ENCODE measurements at places on chromosomes 13 and 19.
A peak's percentile ranks its signal among the peaks of the same experiment; 100 is the strongest.

DNA sequence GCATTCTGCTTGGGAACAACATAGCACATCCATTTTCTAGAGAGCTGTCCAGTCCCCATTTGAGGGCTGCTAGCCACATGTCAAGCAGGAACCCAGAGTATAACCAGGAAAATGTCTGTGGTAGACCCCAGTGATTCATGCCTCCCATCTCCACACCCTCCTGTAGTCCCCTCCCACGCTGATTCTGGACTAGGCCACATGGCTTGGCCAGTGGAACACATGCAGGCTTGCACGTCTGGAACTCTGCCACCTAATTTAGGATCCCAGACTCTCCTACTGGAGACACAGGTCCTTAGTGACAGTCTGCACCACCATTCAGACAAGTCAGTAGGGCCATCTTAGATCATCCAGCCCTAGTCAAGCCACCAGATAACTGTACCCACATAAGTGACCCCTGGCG is 149.8 kb downstream of the ZIC5 start:
- DNase-seq = no peak

DNA sequence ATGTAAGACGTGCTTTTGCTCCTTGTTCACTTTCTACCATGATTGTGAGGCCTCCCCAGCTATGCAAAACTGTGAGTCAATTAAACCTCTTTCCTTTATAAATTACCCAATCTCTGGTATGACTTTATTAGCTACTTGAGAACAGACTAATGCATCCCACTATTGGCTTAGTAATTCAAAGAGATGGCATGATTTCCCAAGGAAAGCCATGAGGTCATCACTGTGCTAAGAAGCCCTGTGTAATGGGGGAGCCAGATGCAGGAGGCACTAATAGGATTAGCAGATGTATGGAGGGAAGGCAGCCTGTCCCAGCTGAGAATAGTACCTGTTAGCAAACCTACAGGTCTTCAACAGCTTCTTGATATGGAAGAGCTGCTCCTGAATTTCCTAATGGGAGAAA is 38.1 kb downstream of the RUBCNL start:
- no peak for DNase-seq

DNA sequence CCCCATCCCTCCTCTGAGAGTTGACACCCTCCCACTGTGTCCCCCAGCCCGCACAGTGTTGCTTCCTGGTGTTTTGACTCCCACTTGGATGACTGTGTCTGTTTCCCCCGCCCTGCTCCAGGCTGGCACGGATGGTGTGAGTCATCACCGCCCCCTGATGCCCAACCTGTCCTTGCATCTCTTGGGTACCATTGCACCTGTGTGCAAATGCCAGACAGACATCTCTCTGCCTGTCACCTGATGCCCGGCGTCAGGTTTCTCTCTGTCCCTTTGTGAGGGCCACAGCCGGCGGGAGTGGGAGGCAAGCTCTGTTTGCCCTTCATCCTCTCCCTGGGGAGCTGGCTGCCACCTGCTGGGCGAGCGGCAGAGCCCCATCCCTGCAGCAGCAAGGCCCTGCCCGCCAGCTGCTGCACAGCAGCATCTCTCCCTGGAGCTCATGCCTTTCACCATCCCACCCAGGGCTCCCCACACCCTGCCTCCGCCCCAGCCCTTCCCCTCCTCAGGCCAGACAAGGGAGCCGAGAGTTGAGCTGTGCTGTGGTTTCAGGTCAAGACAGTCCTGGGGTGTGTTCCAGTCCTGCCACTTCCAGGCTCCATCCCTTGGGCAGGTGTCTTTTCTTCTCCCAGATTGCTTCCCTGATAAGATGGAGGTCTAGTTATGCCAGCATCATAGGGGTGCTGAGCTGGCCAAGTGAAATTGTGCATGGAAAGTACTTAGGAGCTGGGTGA is 29.7 kb downstream of the NKPD1 start:
- peak; percentile 29 for DNase-seq

DNA sequence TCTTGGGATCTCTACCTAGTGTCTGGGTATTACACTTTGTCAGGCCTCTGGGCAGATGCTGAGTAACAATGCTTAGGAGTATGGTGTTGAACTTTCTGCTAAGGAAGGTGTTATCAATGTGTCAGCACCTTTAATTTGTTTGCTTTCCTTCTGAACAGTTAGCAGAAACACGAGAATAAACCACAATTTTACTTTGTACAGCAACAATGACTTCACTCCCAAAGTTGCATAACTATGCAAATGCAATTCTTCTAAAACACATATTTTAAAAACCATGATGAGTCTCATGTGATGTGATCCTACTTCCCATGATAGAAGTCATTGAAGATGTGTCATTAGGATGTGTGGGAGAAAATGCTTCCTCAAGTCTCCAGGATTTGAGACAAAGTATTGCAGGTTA is 155.0 kb downstream of the POSTN start:
- DNase-seq = no peak

DNA sequence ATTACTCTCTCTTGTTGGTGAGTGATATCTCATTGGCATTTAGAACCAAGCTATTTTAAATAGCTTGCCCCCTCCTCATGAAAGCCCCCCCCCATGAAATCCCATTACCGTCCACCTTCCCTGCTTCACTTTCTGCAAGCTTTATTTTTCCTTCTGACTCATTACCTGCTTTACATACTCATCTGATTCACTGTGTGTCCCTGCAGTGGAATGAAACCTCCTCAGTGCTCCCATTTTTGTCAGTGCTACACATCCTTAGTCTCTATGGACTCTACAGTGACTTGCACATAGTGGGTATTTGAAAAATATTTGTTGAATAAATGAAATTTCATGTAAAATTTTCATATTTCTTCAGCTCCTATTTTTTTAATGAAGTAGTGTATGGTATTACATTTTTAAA is 62.3 kb downstream of the DOCK9 start:
- no peak for DNase-seq

DNA sequence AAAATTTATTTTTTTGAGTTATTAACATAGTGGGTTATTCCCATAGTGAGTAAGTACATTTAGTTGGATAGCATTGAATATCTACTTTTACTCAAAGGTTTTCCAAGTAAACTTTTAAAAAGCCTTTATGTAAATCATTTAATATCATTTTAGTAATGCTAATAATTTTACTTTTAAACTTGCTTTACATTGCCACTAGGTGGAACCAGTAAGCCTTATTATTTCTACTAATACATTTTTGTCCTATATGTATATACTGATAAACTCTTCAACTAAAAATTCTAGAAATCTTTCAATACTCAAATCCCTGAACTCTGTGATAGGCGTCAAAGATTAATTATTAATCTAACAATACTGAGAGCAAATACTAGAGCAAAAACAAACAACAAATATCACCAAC is 1709.2 kb upstream of the PCDH20 start:
- DNase-seq = no peak

GRCh38 chr19:2010135-2010668 is 5.3 kb downstream of the BTBD2 start:
- no peak for DNase-seq

GRCh38 chr19:12995596-12996405 is 526 bp downstream of the NFIX start:
- DNase-seq = no peak

DNA sequence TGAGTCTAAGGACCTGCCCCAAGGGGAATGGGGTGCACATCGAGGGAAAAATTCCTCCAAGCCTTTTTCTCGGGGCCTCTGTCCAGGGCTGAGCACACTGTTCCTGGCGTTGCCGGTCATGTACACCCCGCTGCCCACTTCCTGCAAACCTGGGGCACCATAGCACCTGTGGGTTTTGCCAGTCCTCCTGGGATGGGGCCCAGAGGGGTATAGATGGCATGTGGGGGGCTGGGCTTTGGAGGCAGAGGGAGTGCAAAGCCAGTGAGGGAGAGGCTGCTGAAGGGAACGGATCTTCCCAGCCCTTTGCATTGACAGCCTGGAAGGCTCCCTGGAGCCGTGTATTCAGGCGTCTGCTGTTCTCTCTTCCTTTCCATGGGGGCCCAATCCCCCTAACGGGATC is 187.3 kb downstream of the ZNF536 start:
- DNase-seq = no peak

- no peak for DNase-seq
Measured at GRCh38 chr19:35592226-35592625, 6.3 kb downstream of the PMIS2 start.

- no peak for DNase-seq
Measured at GRCh38 chr19:2759362-2759761, 19.5 kb upstream of the SLC39A3 start.

DNA sequence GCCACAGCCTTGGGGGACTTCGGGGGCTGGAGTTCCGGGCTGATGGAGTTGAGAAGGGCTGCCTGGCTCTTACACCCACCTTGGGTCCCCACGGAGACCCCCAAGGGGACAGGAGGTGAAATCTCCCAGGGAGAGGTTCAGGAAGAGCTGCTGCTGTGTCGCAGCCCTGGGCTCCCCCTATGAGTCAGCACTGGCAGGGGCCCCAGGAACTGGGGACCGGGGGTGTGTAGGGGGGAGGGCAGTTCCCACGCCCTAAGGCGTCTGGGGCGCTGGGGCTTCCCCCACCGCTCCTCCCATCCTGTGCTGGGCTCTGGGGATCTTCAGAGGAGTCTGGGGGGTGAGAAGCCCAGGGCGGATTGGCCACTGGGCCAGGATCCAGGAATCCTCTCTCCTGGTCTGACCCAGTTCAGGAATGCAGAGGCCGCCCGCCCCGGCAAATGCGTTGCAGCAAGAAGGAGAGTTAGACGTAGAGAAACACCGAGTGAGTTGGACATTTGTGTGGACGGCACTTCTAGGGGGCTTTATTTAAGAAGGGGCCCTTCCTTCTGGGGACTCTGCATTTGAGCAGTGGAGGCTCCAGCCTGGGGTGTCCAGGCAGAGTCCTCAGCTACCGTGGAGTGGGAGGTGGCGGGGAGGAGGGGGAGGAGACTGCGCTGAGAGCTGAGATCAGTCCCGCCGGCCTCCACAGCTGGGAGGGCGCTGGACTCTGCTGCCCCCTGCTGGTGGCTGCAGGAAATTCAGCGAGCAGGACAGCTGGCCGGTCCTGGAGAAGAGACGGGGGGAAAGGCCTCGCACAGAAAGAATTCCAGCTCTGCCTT is 15.0 kb upstream of the NANOS3 start:
- DNase-seq = peak; percentile 90

- no peak for DNase-seq
Measured at GRCh38 chr13:30692113-30692512, 43.2 kb upstream of the ALOX5AP start.

GRCh38 chr19:40717880-40718773 is 1.2 kb downstream of the ITPKC start:
- no peak for DNase-seq

- no peak for DNase-seq
Measured at GRCh38 chr13:51971520-51972426, 39.5 kb downstream of the ATP7B start.

DNA sequence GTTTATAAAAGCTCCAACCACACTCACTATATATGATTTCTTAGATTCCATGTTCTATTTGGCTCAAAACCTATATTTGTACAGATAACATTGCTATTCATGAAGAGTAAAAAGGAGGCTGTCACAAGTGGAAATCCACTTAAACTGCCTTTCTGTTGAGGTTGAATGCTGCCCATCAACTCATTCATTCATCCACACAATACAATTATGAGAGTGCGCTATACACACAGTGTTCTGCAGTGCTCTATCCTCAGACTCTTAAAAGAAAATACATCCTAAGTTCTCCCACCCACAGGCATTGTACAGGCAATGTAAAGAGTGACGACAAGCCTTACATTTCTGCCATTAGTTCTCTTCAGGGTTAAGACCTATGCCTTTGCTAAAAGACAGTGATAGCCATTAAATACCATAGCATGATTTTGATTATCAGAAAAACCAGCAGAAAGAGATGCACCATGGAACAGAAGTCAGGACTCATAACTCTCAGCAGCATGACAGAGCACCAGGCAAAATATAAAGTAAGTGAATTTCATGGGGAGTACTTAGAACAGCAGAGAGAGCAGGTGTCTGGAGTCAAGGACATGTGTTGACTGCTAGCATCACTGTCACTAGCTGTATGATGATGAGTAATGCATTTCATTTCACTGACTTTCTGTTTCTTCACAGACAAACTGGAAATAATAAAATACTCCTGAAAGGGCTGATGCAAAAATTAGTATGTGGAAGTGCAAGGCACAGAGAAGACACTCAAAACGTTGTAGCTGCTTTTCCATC is 218.0 kb downstream of the RBM26 start:
- no peak for DNase-seq

- DNase-seq = no peak
Measured at GRCh38 chr13:20174656-20175405, 14.0 kb upstream of the GJA3 start.

GRCh38 chr13:112905619-112905989 is 63.4 kb upstream of the MCF2L start:
- DNase-seq = no peak

DNA sequence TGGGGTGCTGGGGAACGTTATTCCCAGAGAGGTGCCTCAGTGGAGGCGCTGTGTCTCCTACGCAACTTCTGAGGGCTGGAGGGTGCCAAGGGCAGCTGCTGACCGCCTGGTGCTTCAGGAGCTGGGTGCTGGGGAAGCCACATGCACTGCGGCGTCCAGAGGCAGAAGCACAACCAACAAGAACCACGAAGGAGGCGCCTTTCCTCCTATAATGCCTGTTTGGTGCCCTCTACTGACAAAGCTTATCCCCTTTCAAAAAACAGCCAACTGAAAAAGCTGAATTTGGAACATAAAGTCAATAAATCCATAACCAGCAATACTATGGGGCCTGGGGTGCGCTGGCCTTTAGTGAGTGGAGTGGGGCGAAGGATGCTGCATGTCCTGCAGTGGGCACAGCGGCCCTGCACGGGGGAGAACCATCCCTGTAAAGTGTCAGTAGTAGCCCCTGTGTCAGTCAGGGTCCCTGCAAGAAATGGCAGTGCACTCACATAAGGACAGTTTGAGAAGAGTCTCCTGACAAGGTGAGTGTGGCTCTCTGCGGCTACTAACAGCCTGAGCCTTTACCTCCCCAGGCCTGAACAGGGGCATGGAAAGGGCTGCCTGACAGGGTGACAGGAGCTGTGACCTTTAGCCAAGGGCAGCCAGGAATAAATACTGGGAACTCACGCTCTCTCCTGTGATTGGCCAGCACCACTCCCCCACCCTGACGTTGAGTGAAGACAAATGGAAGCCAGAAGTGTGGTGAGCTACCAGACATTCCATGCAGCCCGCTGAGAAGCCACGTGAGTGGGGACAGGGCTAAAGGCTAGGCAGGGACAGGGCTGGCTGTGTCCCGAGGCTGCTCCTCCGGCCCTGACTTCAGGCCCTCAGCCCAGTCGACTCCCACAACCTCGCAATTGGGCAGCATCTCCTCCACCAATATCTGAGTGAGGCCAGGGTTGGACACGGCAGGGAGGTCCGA is 4.5 kb upstream of the B3GNT8 start:
- no peak for DNase-seq

DNA sequence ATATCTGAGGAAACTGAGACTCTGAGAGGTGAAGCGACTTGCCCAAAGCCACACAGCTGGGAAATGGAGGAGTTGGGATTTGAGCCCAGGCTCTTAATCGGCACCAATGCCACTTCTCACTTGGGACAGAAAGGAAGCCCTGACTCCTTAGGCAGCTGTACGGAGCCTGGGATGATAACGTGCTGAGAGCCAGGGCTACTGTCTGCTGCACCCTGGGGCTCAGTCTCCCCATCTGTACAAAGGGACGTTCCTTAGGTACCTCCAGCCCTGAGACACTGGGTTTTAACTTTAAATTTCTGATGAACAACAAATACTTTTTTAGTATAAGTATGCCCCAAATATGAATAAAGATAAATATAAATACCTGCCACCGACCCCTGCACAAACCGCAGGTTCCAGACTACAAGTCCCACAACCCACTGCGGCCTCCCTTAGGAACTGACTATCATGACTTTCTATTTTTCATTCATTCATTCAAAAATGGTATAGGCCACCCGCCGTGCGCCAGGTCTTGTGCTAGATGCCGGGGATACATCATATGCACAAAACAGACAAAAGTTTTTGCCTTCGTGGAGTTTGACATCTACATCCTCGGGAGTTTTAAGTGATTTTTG is 776 bp upstream of the NCLN start:
- peak; percentile 82 for DNase-seq

All from amygdala (tissue), 56 donors.